Colonic mucosa (tissue), 4 donors: ENCODE measurements at places on chromosomes 12 and 14. TPM values are rescaled to one million over a fixed set of nuclear protein-coding genes. Genes with fewer than 3 reads are reported as not detected.

DNA sequence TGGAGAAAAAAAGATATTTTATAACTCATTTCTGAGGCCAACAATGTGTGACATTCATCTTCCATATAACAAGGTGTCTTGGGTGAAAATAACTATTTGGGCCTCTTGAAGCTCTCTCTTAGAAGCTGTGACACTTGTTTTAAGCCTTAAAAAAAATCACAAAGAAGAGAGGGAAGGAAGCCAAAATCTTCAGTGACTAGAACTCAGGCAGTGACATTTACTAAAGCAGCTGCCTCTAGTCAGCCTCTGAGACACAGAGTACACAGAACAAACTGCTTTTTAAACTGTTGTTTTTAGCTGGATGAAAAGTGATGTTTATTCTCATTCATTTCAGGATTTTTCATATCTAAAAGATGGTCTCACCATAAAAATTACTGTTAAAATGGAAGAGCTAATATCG, 793.6 kb downstream of the GALC start:
- no peak for DNase-seq

DNA sequence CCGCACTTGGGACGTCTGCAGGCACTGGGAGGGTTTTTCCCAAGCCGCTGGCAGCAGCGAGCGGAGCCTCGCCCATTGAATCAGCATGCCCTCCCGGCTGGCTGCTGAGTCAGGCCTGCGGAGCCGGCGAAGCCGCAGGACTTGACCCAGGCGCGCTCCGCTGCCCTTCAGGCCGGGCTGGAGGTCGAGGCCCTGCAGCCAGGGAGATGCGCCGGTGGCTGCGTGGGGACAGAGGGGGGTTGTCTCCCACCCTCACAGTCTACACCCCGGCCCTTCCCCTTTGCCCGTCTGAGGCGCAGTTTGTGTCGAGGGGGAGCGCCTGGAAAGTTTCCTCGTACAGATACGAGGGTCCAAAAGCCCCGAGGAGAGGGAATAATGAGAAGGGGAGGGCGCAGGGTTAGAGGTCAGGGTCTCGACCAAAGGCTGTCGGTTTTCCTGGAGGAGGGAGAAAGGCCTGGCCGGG, 759 bp upstream of the KLC1 start:
- peak; percentile 84 for DNase-seq

The PPFIA2 gene
- 2.2 TPM for total RNA-seq

- no peak for DNase-seq
These were observed 622.9 kb downstream of the DIO2 start for GRCh38 chr14:79588398-79588797.

The AQP6 gene
- total RNA-seq = not detected

GRCh38 chr12:52702338-52702737, 986 bp downstream of the KRT77 start:
- no peak for DNase-seq

The P2RX2 gene
- total RNA-seq = 0.24 TPM

- peak; percentile 45 for DNase-seq
These were observed 545 bp downstream of the LIMA1 start for GRCh38 chr12:50282721-50283228.

DNA sequence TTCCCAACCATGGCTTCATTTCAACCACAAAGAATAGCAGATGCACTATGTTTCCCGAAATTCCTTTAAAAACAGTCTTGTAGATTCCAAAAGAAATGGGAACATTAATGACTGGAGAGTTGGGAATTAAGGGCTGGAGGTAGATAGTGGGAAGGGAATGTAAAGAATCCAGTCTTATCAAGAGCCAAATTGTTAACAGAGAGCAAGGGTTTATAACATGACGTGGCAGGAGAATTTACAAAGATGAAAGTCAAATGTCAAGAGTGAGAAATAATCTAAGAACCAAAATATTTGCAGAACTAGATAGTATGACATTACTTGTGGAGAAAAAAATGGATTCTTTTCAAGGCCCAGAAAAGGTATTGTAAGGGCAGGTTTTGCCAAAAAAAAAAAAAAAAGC, 200.9 kb downstream of the GRIN2B start:
- no peak for DNase-seq

DNA sequence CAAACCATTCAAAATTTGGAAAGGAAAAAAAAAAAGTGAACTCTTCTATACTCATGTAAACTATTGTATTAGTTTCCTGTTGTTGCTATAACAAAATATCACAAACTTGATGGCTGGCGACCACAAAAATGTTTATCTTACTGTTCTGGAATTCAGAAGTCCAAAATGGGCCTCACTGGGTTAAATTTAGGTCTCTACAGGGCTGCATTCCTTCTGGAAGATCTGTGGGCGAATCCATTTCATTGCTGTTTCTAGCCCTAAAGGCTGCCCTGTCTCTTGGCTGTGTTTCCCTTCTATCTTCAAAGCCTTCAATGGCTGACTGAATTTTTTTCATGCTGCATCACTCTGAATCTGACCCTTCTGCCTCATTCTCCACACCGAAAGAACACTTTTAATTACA, 105.1 kb upstream of the NAV3 start:
- DNase-seq = no peak

DNA sequence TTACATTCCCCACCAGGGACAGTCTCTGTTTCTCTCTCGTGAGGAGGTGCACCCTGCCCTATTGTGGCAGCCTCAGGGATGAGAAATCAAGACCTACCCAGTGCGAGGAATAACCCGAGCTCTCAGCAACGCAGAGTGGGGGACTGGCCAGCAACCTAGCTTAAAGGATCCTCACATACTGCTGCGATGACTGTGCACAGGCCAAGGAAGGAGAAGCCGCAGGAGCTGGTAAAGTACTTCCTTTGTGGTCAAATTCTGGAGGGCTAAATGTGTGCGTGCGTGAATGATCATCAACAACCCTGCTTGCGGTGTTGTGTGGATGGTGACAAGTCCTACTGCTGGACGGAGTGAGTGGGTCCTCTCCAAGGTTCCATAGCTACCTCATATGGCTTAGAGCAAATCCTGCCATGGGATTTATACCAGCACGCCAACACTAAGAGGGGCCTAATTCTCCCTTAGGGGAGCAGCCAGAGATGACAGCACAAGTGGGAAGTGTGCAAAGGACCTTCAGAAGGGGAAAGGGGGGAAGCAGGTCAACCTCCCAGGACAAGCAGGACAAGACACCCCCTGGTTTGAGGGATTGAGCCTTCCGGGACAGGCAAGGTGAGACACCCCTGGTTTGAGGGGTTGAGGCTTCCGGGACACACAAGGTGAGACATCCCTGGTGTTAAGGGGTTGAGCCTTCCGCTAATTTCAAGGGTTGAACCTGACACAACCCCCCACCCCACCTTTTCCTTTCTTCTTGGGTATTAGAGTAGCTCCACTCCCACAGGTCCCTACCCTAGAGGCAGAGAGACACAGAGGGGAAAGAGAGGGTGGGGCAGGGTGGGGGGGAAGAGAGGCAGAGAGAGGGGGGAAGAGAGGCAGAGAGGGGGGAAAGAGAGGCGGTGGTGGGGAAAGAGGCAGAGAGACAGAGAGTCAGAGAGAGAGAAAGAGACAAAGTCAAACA, 58.8 kb upstream of the AP4S1 start:
- DNase-seq = no peak

- DNase-seq = peak; percentile 24
These were observed 69.2 kb upstream of the ETV6 start for GRCh38 chr12:11580125-11580751.

DNA sequence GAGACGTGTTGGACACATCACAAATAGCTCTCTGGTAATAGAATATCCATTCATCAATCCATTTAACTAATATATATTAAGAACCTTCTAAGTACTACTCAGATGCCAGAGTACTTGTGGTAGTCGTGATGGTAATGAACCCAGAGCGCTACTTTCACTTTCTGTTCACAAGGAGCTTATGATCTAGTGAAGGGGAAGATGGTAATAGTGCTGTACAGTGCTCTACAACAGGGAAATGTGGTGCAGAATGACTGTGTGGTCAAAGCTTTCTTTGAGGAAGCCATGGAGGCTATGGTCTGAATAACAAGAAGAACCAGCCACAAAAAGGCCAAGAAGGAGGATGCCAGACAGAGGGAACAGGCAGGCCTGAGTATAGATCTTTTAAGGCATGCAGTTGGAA, 212.0 kb downstream of the PTPRO start:
- DNase-seq = no peak

GRCh38 chr12:53795927-53796326, 44.1 kb upstream of the CISTR start:
- DNase-seq = no peak

The PPM1H gene
- total RNA-seq = 7.4 TPM

- no peak for DNase-seq
These were observed 1.5 kb upstream of the FZD10 start for GRCh38 chr12:130160711-130161231.

DNA sequence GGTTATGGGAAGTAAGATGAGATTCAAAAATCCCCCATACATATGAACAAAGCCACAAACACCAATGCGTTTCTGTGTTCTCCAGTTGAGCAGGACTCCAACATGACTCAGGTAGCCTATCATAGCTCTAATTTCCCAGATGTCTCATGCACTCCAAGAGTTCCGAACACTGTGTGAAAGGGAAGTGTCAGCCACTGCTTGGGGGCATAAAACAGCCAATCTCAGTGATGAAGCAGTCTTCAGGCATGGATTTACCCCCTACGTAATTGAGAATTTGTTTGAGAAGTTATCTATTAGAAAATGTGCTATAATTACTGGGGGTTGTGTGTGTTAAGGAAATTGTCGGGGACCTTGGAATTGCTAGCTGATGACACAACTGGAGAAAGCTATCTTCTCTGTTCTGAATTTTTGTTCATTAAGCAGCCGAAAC, 153.9 kb upstream of the AVPR1A start:
- DNase-seq = no peak

DNA sequence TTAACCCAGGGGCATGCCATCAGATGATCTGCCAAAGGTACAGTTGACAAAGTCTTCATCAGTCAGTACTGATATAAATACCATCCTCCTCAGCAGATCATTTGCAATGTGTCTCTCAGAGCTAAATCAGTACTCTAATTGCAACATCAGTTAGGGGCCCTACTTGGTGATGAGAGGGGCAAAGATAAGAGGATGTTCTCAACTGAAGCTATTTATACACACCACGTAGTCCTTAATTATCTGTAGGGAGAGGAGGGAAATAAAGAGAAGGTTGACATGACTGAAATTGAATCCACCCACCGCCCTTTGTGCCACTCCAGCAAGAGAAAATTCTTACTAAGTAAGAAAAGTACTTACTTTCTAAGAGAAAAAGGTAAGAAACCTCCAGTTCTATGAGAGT, 157.8 kb upstream of the NUDT4 start:
- DNase-seq = no peak

- DNase-seq = no peak
These were observed 22.5 kb upstream of the AKAP6 start for GRCh38 chr14:32306549-32306948.

The CAPZA3 gene
- total RNA-seq = not detected

DNA sequence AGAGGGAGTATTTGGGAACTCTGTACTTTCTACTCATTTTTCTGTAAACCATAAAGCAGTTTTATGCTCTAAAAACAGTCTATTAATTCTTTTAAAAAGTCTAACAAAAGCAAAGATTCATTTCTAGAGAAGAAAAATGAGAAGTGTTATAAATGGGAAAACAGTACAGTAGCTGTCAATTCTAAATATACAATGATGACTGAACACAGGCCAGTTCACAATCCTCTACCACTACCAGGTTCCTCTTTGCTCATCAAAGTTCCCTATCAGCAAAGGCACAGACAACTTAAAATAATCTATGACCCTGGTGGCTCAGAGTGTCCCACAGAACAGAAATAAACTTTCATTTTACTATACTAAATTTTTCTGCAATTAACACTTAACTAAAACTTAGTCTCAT, 12.5 kb downstream of the NAA25 start:
- no peak for DNase-seq

- DNase-seq = no peak
These were observed 1.3 kb upstream of the TCP11L2 start for GRCh38 chr12:106301241-106301610.

The GPD1 gene
- 2.1 TPM for total RNA-seq
